ENCODE measurements at places on chromosomes 11 and 22.
A peak's percentile ranks its signal among the peaks of the same experiment; 100 is the strongest.

DNA sequence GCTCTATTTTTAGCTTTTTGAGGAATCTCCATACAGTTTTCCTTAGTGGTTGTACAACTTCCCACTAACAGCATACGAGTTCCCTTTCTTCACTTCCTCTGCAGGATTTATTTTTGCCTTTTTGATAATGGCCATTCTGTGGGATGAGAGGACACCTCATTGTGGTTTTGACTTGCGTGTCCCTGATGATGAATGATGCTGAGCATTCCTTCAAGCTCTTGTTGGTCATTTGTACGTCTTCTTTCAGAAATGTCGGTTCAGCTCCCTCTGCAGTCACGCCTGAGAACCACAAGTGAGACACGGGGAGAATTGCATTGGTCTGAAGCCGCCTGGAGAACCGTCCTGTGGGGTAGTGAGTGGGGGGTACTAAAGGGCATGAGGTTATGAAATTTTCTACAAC, 2.0 kb upstream of the KRTAP5-10 start:
- peak; percentile 4 for DNase-seq

GRCh38 chr11:119306373-119306890, 10.5 kb downstream of the MCAM start:
- peak; percentile 40 for DNase-seq

- DNase-seq = no peak
Measured at GRCh38 chr11:13259374-13259773, 18.2 kb upstream of the BMAL1 start.

DNA sequence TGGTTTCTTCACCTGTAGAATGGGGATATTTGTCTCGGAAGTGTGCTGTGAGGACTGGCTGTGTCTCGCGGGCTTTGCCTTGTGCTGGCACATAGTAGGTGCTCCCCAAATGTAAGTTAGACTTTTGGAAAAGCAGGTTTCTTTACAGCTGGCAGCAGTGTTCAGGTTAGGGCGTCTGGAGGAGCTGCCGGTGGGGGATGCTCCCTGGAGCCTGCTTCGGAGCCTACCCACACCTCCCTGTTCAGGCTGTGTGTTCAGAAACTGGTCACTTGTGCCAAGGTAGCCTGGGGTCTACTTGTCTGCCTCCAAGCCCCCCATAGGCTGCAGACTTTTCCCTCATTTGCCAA, 60.0 kb downstream of the OTOG start:
- no peak for DNase-seq

Measured in CD4-positive, alpha-beta T cell (primary cell).